ENCODE measurements at places on chromosomes 1 and 21. TPM values are rescaled to one million over a fixed set of nuclear protein-coding genes. Genes with fewer than 3 reads are reported as not detected.

DNA sequence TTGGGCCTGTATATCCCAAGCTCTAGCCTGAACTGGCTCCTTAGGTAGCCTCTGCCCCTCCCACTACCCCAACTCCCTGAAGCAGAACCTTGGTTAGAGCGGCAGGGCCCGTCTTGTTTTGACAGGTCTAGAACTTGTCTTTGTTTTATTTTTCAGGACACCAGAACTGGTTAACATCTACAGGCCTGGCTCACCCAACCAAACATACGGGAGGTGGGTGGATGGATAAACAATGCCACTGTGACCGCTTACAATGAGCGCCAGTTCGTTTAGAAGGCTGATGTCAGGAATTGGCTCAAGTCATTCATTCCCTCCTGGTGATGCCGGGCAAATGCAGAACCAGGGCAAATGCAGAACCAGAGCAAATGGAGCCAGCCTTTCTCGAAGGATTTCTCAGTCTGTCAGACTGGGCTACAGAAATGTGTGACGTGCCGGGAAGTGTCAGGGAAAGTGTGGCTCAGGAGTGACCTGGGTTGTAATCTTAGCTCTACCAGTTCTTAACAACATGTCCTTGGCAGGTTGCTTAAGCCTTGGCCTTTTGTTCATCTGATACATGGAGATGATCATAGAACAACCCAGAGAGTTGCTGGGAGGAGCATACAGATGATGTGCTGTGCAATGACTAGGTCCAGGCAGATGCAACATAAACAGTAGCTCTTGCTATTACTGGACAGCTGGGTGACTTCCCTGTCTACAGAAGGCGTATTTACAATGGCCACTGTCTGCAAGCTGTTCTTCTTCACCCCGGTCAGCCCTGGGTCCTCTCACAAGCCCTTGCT lies 30.5 kb upstream of the BTG2 start:
- no peaks in the 10 kb centered on the region for H3K27me3 ChIP-seq
- no peak for DNase-seq
- peak overlapping the region; percentile 61 for H3K4me3 ChIP-seq
- peaks cover 74% of the 10 kb centered on the region for H3K4me1 ChIP-seq

DNA sequence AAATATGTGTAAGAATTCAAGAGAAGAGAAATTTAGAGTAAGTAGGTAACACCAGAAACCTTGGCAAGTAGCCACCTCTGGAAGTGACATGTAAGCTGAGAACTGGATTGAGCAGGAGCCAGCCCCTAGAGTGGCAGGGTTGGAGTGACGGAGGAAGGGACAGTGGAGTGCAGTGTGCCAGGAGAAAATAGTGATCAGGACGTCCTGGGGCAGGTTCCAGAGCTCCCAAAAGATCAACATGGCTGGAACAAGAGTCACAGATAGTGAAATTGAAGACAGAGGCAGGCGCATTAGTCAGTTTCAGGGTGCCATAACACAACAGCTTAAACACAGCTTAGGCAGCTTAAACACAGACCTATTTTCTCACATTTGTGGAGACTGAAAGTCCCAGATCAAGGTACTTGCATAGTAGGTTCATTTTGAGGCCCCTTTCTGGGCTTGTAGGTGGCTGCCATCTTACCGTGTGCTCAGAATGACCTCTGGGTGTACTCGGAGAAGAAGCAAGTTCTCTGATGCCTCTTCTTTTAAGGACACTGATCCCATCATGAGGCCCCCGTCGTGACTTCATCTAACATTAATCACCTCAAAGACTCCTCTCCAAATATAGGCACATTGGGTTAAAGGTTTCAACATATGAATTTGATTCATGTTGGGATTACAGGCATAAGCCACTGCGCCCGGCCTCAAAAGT lies 37.2 kb downstream of the GNPAT start:
- no peaks in the 10 kb centered on the region for H3K27me3 ChIP-seq
- no peak overlapping the region for H3K27ac ChIP-seq
- no peaks in the 10 kb centered on the region for H3K4me1 ChIP-seq
- H3K36me3 ChIP-seq: peaks cover 38% of the 10 kb centered on the region
- no peak for DNase-seq

DNA sequence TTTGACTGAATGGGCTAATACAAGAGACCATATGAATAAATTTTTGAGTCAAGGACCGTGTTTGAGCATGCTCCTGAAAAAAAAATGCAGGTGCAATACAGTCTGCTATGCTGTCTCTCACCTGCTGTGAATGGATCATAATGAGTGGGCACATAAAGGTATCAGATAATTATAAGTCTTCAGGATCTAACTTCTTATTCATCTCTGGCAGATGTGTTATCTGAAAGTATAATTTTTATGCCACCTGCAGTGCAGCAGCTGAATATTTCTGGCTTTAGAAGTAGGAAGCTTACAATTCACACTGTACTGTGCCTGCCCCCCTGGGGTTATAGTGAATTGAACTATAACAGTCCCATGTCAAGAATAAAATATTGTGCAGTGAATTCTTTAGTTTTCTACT lies 333.3 kb downstream of the MRPL39 start:
- H3K27ac ChIP-seq: no peak overlapping the region
- no peaks in the 10 kb centered on the region for H3K36me3 ChIP-seq
- no peak overlapping the region for H3K4me3 ChIP-seq

GRCh38 chr1:23018661-23019093 lies 591 bp upstream of the KDM1A start:
- H3K27me3 ChIP-seq: no peaks in the 10 kb centered on the region
- peak overlapping the region; percentile 81 for H3K27ac ChIP-seq
- no peak for DNase-seq
- no peaks in the 10 kb centered on the region for H3K36me3 ChIP-seq
- peaks cover 12% of the 10 kb centered on the region for H3K4me1 ChIP-seq
- H3K4me3 ChIP-seq: peak overlapping the region; percentile 71

GRCh38 chr1:117712621-117713020 lies 106.8 kb downstream of the TENT5C start:
- DNase-seq: no peak
- no peak overlapping the region for H3K4me3 ChIP-seq
- no peak overlapping the region for H3K27ac ChIP-seq
- H3K4me1 ChIP-seq: no peaks in the 10 kb centered on the region

DNA sequence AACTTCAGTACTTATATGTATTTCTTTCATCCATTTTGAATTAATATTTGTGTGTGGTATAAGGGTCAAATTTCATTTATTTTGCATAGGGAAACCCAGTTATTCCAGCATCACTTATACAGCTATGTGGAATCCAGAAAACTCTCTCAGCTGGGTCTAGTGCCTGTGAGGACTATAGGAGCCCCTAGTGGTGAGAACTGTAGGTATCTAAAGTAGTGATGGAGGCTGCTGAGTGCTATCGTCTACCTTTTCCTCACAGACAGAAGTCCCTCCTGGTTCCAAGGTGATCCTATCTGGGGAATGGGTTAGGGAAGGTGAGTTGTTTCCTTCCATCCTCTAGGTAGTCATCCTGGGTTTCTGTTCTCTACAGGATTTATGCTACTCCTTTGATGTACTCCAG lies 352.0 kb upstream of the C1orf87 start:
- no peaks in the 10 kb centered on the region for H3K36me3 ChIP-seq
- DNase-seq: no peak
- H3K27me3 ChIP-seq: no peaks in the 10 kb centered on the region
- H3K27ac ChIP-seq: no peak overlapping the region
- no peak overlapping the region for H3K4me3 ChIP-seq
- no peaks in the 10 kb centered on the region for H3K4me1 ChIP-seq

DNA sequence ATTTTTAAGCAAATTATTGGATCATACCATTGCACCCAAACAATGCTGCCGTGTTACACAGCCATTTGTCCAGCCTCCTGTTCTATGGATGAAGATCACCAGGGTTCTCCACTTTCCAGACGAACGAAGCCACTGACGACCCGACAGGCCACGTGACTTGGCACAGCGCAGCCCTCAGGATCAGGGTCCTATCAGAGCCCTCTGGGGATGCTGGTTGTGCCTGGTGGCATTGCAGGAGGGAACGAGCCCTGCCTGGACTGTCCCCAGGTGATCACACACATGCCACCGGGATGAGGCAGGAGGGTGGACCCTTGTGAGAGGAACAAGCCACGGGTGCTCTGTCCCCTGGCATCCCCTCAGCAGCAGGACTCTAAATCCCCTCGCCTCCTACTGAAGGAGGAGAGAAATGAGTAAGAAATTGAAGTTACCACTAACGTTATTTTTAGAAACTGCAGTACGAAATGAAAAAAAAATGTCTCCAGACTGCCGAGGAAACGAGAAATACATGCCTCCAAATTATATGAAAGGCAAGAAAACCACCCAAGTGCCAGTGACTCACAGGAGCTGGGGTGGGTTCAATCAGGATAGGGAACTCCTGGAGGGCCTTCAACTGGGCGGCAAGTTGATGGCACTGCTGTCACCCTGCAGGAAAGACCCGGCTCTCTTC lies 58.7 kb upstream of the PDE9A start:
- H3K27ac ChIP-seq: no peak overlapping the region
- no peaks in the 10 kb centered on the region for H3K27me3 ChIP-seq
- no peaks in the 10 kb centered on the region for H3K36me3 ChIP-seq
- DNase-seq: no peak

- no peaks in the 10 kb centered on the region for H3K27me3 ChIP-seq
- no peak overlapping the region for H3K27ac ChIP-seq
- no peaks in the 10 kb centered on the region for H3K4me1 ChIP-seq
- no peak overlapping the region for H3K4me3 ChIP-seq
- peak; percentile 53 for DNase-seq
Observed at GRCh38 chr1:203818399-203818798, 23.0 kb downstream of the ZBED6 start.

DNA sequence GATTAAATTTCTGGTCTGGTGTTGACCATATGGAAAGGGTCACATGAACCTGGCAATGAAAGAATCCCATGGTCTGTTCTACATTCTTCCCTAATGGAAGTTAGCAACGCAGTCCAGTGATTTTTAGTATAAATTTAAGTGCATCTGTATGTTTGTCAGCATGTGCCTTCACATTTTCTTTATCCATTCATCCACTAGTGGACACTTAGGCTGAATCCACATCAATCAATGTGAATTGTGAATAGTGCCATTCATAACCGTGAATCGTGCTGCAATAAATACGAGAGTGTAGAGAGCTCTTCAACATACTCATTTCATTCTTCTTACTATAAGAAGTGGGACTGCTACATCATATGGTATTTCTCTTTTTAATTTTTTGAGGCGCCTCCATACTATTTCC lies 12.7 kb upstream of the IFI16 start:
- peaks cover 6% of the 10 kb centered on the region for H3K4me1 ChIP-seq
- no peak overlapping the region for H3K27ac ChIP-seq
- no peak for DNase-seq
- no peaks in the 10 kb centered on the region for H3K36me3 ChIP-seq

- no peak overlapping the region for H3K27ac ChIP-seq
- no peak for DNase-seq
- H3K27me3 ChIP-seq: no peaks in the 10 kb centered on the region
- no peak overlapping the region for H3K4me3 ChIP-seq
Observed at GRCh38 chr1:179757933-179758332, 14.8 kb downstream of the FAM163A start.

DNA sequence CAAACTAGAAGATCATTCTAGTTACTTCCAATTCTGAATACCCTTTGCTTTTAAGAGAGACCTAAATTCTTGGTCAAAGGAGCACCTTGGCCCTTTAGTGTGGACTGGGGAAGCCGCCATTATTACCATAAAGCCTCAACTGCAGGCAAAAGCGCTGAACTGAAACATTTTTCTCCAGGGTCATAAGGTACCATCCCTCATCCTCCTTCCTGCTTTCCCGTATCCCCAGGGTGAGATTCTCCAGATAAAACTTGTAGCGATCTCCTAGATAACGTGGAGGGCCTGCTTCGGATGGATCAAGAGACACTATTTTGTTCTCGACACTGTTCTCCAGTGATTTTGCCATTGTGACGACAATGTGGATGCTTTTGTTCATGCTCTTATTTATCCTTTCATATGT lies 9.8 kb downstream of the SLAMF1 start:
- peak overlapping the region; percentile 72 for H3K27ac ChIP-seq
- peaks cover 82% of the 10 kb centered on the region for H3K4me1 ChIP-seq
- no peak overlapping the region for H3K4me3 ChIP-seq
- no peaks in the 10 kb centered on the region for H3K27me3 ChIP-seq
- H3K36me3 ChIP-seq: peaks cover 61% of the 10 kb centered on the region

DNA sequence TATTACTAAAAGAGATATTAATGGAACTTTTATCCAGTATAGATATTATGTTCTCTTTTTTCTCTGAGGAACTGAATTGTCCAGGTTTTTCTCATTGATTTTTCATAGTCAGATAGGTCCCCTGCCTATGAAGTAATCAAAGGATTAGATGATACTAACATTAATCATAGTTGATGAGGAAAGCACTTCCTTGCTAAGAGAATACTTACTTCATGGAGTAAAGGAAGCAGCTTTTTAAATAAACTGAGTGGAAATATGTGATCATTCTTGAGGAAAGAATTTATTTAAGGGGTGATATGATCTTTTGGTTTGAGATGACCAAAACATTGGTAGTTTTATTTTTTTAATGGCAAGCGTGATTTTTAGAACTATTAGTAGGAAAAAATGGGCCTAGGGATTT lies 58.9 kb downstream of the SWT1 start:
- no peaks in the 10 kb centered on the region for H3K4me1 ChIP-seq
- H3K27ac ChIP-seq: no peak overlapping the region
- no peak for DNase-seq
- H3K27me3 ChIP-seq: no peaks in the 10 kb centered on the region
- H3K36me3 ChIP-seq: peaks cover 2% of the 10 kb centered on the region
- no peak overlapping the region for H3K4me3 ChIP-seq

DNA sequence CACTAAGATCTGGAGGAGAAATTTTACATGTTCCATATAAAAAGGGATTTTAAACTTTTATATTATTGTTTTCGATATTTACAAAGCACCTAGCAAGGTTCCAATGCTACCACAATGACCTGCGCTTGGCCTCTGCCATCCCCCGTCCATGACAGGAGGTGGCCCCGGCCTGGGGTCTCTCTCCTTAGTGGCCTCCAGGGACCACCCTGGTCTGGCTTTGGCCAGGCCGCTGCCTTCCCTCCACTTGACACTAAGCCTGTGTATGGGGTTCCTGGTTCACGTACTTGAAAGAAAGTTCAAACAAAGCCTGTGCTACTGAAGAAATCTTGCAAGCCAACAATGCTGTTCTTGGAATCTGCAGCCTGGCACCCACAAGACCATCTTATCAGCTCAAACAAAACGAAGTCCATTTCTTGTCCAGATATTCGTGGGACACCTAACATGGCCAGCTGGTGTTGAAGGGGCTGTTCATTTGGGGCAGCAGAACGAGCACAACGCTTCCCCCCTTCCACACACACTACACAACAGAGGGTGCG lies 12.8 kb downstream of the PRDM15 start:
- DNase-seq: no peak
- H3K27ac ChIP-seq: no peak overlapping the region
- H3K4me1 ChIP-seq: peaks cover 53% of the 10 kb centered on the region
- H3K36me3 ChIP-seq: no peaks in the 10 kb centered on the region

- H3K36me3 ChIP-seq: peaks cover 14% of the 10 kb centered on the region
- no peak overlapping the region for H3K27ac ChIP-seq
- H3K27me3 ChIP-seq: no peaks in the 10 kb centered on the region
Observed at GRCh38 chr1:70247768-70248167, 26.6 kb downstream of the SRSF11 start.

- H3K4me1 ChIP-seq: peaks cover 36% of the 10 kb centered on the region
- H3K36me3 ChIP-seq: no peaks in the 10 kb centered on the region
Observed at GRCh38 chr1:1202831-1203560, 3.4 kb downstream of the TNFRSF18 start.

CHIA gene
- not detected for total RNA-seq

TFAP2E gene
- total RNA-seq: 4.5 TPM

FAM177B gene
- 19.9 TPM for total RNA-seq

NFASC gene
- total RNA-seq: 0.39 TPM

S100A16 gene
- not detected for total RNA-seq

GBP5 gene
- total RNA-seq: 25.2 TPM

SLC9C2 gene
- not detected for total RNA-seq

UBR4 gene
- total RNA-seq: 205 TPM

C1orf122 gene
- total RNA-seq: 16.9 TPM

RGS8 gene
- total RNA-seq: not detected

PDXK gene
- 102 TPM for total RNA-seq

BARHL2 gene
- total RNA-seq: not detected

PGLYRP3 gene
- total RNA-seq: not detected

GDAP2 gene
- 41.5 TPM for total RNA-seq

Measured in B cell (primary cell).